ENCODE measurements at places on chromosomes 7 and 10.

DNA sequence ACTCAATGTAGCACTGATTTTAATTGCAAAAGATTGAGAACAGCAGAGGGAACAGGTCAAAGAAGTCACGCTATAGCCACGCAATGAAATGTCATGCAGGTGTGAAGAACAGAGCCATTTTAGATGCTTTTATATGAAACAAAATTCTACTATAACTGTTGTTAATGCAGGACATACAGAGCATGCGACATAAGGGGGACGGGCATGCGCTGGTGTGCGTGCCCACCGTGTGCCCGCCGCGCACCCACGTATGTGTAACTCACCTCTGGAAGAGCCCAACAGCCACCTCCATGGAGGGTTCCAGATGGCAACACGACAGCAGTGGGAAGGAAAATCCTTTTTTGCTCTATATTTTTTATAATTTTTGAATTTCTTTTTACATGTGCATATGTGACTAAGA is 410.0 kb upstream of the RNF32 start:
- no peak for DNase-seq

DNA sequence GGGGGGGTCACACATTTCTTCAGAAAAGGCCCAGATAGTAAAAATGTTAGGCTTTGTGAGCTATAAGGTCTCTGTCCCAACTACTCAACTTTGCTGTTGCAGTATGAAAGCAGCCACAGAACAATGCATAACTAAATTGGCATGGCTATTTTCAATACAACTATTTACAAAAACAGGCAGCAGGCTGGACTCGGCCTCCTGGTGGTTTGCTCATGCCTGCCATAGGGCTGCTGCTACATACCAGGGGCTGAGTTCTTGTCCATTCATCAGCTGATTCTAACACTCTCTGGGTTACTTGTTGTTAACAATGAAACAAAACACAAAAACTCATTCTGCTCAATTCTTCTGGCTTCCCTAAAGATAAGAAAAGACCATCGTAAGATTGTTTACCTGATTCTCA is 109.4 kb upstream of the ADAM12 start:
- DNase-seq, result no peak

DNA sequence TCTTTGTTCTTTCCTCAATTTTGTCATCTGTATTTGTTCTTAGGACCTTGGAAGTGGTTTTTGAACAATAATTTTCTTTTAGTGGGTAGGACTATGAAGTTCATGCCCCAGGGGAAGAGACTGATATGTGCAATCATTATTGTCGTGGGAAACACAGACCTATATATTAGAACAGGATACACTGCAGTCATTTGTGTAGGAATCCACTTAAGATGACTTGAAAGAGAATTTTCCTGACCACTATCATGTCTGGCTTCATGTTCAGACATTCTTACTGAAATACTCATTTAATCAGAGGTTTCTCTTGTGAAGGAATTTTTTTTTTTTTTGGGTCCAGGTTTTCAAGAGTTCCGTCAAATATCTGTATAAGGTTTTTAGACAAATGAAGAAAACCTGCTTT is 163.6 kb downstream of the SUGCT start:
- DNase-seq, result peak; percentile 81

- no peak for DNase-seq
Observed at GRCh38 chr10:88089498-88089897, 226.1 kb downstream of the PTEN start.

- no peak for DNase-seq
Observed at GRCh38 chr7:47362984-47363383, 218.9 kb downstream of the TNS3 start.

GRCh38 chr7:101390901-101391301 is 28.2 kb downstream of the COL26A1 start:
- DNase-seq, result no peak

DNA sequence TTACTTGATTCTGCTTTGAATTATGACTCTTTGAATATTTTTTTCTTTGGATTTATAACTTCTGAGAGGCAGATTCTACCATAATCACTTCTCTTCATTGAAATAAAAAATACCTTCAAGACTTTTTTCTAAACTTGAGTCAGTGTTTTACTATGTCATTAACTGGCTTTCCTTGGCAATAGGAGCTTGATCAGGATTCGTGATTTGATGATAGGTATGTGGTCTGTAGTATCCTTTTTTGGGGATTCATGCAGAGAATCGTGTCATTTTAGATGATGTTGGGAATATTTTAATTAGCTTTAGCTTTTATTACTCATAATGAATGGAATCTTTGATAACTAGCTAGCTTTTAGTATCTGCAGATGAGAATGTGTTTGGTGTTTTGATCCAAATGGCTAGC is 83.3 kb downstream of the PHTF2 start:
- DNase-seq, result no peak

DNA sequence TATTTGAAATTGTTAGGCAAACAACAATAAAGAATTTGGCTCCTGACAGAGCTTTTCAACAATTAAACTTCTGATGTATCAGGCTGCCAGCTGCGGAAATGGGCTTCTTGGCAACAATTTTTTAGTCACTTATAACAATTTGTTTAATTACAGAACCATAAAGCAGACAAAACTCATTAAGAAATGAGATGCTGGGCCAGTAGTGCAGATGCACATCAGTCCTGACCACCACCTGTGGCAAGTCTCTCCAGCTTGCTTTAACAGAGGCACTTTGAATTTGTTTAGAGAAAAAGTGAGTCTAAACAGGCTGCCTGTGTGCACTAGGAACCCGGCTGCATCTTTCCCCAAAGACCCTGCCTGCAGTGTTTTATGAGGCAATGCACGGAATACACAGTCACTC is 1124.4 kb downstream of the NXPH1 start:
- DNase-seq, result no peak

DNA sequence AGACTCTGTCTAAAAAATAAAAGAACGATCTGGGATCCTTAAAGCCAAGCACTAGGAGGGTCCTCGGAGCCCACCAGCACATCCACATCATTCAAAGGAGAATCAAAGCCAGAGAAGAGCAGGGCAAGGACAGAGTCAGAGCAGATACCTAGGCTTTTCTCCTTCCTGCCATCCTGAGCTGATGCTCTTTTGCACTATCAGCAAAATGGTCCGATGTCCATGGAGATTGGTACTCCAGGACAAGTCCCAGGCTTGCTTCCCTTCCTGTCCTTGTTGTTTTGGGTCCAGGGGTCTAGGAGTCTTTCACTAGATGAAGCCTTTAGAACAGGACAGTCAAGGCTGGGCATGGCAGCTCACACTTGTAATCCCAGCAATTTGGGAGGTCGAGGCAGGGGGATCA is 58.0 kb upstream of the ELN start:
- no peak for DNase-seq

GRCh38 chr7:20466543-20467021 is 135.9 kb downstream of the ITGB8 start:
- no peak for DNase-seq

GRCh38 chr7:46468753-46469356 is 547.8 kb upstream of the IGFBP3 start:
- DNase-seq, result no peak

GRCh38 chr10:133133471-133134231 is 26.4 kb upstream of the KNDC1 start:
- DNase-seq, result no peak

DNA sequence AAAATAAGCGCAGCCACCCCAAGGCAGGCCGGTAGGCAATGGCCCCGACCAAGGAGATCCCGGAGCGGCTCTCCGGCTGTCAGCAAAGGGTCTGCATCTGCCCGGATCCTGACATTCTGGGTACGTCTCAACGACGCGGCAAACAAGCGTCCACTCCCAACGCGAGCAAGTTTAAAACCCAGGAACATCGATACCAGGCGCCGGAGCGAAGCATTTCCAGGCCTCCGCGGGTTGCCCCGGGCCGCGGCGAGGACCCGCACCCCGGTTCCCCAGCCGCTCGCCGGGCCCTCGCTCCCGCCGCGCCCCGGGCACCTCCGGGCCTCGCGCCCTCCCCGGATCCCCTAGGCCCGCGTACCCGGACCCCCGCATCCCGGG is 453 bp downstream of the URGCP start:
- DNase-seq, result peak; percentile 14

GRCh38 chr7:122543891-122544290 is 155.0 kb downstream of the RNF133 start:
- DNase-seq, result no peak

DNA sequence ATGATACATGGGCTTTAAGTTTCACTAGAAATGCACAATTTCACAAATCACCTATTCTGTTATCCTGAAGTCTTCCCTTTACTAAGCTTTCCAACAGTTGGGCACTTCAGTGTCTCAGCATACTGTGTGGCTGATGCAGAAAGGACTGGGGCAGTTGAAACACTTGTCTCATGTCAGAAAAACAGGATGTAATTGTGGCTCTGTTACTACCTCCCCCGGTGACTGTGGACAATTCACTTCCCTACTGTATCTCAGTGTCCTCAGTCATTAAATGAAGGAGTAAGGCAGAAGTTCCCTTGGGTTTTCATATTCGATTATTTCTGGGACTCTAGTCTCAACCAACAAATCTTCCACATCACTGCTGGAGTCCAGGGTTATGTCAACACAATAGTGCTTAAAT is 17.9 kb downstream of the ANKRD22 start:
- DNase-seq, result no peak

- DNase-seq, result no peak
Observed at GRCh38 chr10:123136806-123137642, 1.3 kb downstream of the HMX3 start.

DNA sequence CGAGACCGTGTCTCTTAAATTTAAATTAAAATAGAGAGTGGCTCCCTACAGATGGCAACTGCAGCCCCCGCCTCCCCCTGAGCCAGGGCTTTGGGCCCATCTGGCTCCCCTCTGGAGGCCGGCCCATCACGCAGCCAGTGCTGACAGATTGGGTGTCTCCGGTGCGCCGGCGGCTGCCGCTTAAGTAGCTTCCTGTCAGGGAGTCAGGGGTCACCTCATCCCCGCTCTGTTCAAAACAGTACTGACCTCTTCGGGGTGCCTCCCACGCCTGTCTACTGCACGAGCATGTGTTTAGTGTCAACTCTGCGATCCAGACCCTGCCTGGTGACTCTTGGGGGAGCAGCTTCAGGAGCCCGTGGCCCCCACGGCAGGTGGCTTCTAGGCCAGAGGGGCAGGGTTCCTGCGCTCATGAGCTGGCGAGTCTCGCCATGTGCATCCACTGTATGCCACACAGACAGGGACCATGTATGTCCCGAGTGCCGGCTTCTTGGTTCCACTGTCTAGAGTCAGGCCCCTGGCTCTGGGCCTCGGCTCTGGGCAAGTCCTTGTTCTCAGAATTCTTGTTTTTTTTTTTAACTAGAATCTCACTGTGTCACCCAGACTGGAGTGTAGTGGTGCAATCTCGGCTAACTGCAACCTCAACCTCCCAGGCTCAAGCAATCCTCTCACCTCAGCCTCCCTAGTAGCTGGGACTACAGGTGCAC is 36.1 kb downstream of the KCTD7 start:
- no peak for DNase-seq

- DNase-seq, result no peak
Observed at GRCh38 chr10:184911-185310, 49.7 kb downstream of the ZMYND11 start.

DNA sequence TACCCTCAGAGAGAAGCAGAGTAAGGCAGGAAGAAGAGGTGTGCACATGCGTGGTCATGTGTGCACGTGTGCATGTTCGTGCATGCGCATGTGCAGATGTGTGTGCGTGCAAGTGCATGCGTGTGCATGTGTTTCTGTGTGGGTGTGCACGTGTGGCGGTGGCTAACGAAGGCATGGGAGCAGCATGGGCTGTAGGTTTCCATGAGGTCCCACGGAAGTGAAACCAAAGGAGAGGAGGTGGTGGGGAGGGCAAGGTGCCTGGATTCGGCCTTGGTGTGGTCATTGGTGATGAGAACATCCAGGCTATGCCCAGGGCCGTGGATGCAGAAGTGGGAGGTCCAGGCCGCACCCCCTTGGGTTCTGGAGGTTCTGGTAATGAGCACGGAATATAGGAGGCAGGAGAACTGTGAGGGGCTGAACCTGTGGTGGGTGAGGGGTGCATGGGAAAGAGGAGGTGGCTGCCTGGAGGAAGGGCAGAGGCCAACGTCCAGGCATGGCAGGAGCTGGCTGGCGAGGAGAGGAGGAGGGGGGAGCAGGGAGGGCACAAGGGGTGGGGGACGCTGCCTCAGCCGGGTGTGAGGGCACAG is 2.4 kb upstream of the INPP5A start:
- no peak for DNase-seq

- DNase-seq, result peak; percentile 34
Observed at GRCh38 chr7:28579571-28579970, 167.3 kb downstream of the CREB5 start.

DNA sequence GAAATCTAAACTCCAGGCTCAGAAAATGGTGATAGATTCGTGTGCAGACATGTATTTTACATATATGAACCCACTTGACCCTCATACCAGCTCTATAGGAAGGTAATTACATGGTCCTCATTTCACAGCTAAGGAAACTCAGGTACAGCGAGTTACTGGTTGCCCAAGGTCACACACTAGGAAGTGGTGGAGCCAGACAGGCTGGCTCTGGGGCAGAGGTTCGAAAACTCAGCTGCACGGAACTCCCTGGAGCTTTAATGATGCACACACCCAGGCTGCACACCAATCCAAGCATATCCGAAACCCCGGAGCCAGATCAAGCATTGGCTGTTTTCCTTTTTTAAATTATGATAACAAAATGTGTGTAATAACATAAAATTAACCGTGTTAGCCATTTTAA is 172.4 kb downstream of the COBL start:
- DNase-seq, result no peak

- DNase-seq, result peak; percentile 7
Observed at GRCh38 chr10:52756295-52756694, 16.3 kb downstream of the MBL2 start.

- no peak for DNase-seq
Observed at GRCh38 chr7:108535257-108535656, 9.3 kb upstream of the PNPLA8 start.

DNA sequence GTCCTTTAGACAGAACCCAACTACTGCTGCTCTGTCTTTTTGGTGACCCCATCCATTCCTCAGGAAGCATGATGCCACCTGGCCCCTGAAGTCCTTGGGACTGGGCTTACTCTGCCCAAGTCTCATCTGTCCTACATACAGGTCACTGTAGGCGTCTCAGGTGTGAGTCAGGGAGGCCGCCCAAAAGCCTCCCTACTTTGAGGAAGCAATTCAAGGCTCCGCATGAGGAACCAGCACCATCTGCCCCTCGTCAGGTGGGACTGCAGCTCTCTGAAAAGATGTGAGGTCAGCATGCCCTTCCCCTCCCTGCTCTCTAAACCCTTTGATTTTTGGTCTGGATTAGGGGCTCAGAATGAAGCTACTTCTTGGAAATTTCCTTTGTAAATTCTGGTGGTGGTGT is 354.8 kb downstream of the CXCL12 start:
- DNase-seq, result no peak

DNA sequence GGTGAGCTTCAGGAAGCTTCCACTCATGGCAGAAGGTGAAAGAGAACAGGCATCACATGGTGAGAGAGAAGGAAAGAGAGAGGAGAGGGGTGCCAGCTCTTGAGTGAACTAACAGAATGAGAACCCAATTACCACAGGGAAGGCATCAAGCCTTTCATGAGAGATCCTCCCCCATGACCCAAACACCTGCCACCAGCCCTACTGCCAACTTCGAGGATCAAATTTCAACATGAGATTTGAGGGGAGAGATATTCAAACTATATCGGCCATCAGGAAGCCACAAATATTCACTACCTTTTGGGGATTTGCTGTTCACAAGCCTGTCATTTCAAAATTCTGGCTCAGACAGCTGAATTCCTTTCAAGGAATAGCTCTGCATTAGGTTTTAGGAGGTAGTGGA is 39.9 kb upstream of the SMNDC1 start:
- DNase-seq, result no peak

GRCh38 chr10:127889605-127890195 is 3.0 kb downstream of the CLRN3 start:
- DNase-seq, result peak; percentile 70

Measured in brain microvascular endothelial cell (primary cell).